Peyer's patch (tissue), 4 donors: ENCODE measurements at places on chromosomes 6 and 20. TPM values are rescaled to one million over a fixed set of nuclear protein-coding genes. Genes with fewer than 3 reads are reported as not detected.
A peak's percentile ranks its signal among the peaks of the same experiment; 100 is the strongest.

- no peak overlapping the region for H3K4me3 ChIP-seq
- no peak overlapping the region for H3K27ac ChIP-seq
- no peak for DNase-seq
- no peaks in the 10 kb centered on the region for H3K4me1 ChIP-seq
- H3K36me3 ChIP-seq, result no peaks in the 10 kb centered on the region
These were observed 194.4 kb downstream of the BMP7 start for GRCh38 chr20:57071954-57072583.

- no peak for DNase-seq
- no peak overlapping the region for H3K27ac ChIP-seq
- H3K4me3 ChIP-seq, result no peak overlapping the region
These were observed 78.0 kb downstream of the DLGAP4 start for GRCh38 chr20:36384022-36384619.

GRCh38 chr20:62430311-62430853 is 3.0 kb upstream of the RBBP8NL start:
- no peaks in the 10 kb centered on the region for H3K36me3 ChIP-seq
- no peaks in the 10 kb centered on the region for H3K27me3 ChIP-seq
- no peak overlapping the region for H3K27ac ChIP-seq
- no peak overlapping the region for H3K4me3 ChIP-seq
- DNase-seq, result no peak

GRCh38 chr6:9066726-9067125 is 631.4 kb upstream of the SLC35B3 start:
- H3K36me3 ChIP-seq, result no peaks in the 10 kb centered on the region
- no peaks in the 10 kb centered on the region for H3K27me3 ChIP-seq
- H3K27ac ChIP-seq, result no peak overlapping the region
- no peak for DNase-seq
- H3K4me1 ChIP-seq, result no peaks in the 10 kb centered on the region

GRCh38 chr6:37860226-37860839 is 40.8 kb downstream of the ZFAND3 start:
- no peaks in the 10 kb centered on the region for H3K36me3 ChIP-seq
- no peak for DNase-seq
- H3K4me1 ChIP-seq, result no peaks in the 10 kb centered on the region
- no peak overlapping the region for H3K27ac ChIP-seq
- H3K4me3 ChIP-seq, result no peak overlapping the region

DNA sequence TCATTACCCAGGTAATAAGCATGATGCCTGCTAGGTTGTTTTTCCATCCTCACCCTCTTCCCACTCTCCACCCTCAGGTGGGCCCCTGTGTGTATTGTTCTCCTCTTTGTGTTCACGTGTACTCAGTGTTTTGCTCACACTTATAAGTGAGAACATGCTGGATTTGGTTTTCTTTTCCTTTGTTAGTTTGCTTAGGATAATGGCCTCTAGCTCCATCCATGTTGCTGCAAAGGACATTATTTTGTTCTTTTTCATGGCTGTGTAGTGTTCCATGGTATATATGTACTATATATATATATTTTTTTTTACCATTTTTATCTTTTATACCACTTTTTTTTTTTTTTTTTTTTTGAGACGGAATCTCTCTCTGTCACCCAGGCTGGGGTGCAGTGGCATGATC is 71.9 kb downstream of the RSPH3 start:
- no peak overlapping the region for H3K4me3 ChIP-seq
- H3K27ac ChIP-seq, result no peak overlapping the region
- H3K27me3 ChIP-seq, result no peaks in the 10 kb centered on the region
- H3K36me3 ChIP-seq, result no peaks in the 10 kb centered on the region
- no peaks in the 10 kb centered on the region for H3K4me1 ChIP-seq

- no peaks in the 10 kb centered on the region for H3K27me3 ChIP-seq
- H3K4me1 ChIP-seq, result no peaks in the 10 kb centered on the region
- no peak for DNase-seq
- no peak overlapping the region for H3K4me3 ChIP-seq
- H3K27ac ChIP-seq, result no peak overlapping the region
These were observed 22.0 kb downstream of the ERGIC3 start for GRCh38 chr20:35563834-35564233.

DNA sequence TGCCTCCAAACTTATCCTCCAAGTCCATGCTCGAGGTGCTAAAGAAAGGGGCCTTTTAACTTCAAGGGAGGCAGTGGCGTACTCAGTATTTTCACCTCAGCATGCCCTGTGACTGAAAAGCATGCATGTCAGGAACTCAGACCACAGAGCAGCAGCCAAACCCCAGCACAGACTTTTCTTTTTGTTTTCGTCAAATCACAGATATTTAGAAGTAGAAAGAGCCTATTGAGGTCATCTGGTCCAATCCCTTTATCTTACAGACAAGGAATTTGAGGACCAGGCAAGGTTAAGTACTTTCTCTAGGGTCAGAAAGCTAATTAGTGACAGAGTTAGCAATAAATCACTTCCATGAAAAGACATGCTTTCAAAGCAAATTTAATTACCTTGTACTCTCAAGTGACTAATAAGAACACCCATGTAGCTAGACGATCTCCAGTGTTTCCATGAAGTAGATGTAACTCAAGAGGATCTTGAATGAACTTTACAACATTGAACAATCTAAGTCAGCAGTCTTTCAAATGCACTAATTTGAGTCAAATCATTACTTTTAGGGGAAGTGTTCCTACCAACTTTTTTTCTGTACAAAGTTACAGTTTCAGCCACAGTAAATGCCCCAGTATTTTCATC is 35.9 kb downstream of the MOXD1 start:
- H3K4me3 ChIP-seq, result no peak overlapping the region
- H3K27me3 ChIP-seq, result no peaks in the 10 kb centered on the region
- peak overlapping the region; percentile 56 for H3K27ac ChIP-seq
- DNase-seq, result no peak
- H3K36me3 ChIP-seq, result no peaks in the 10 kb centered on the region
- H3K4me1 ChIP-seq, result no peaks in the 10 kb centered on the region

DNA sequence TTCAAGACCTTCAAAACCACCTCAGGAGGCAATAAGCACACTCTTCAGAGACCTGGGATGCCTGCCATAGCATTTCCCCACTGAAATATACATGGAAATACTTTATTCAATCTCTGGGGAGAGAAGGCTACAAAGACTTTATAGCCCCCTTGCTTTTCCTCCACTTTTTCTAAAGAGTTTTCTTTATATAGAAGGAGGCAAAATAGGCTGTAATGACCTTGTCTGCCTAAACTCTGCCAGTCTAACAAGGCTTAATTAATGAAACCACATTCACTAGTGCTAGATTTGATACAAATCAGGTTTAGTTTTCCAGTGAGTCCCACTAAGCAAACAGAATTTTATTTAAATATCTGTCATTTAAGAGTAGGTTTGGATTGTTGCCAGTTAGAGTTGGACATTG is 114.9 kb downstream of the ADGRG6 start:
- H3K4me3 ChIP-seq, result no peak overlapping the region
- H3K27me3 ChIP-seq, result no peaks in the 10 kb centered on the region

- no peak for DNase-seq
- H3K27me3 ChIP-seq, result no peaks in the 10 kb centered on the region
- H3K4me3 ChIP-seq, result peak overlapping the region; percentile 83
- H3K36me3 ChIP-seq, result no peaks in the 10 kb centered on the region
These were observed 118.4 kb upstream of the SLC2A12 start for GRCh38 chr6:134170844-134171243.

Gene GID8
- total RNA-seq, result 23.3 TPM

Gene PRRT1
- not detected for total RNA-seq

Gene BHLHE23
- total RNA-seq, result not detected

Gene CPNE5
- 0.35 TPM for total RNA-seq

Gene VTA1
- 43.8 TPM for total RNA-seq

Gene BTN2A1
- 38.0 TPM for total RNA-seq

Gene SAMD5
- 7.4 TPM for total RNA-seq
